ENCODE measurements at places on chromosomes 3 and 15.

GRCh38 chr15:80967451-80967850, 22.2 kb downstream of the MESD start:
- no peak for DNase-seq

GRCh38 chr3:106326941-106327695, 458.3 kb upstream of the CBLB start:
- no peak for DNase-seq

DNA sequence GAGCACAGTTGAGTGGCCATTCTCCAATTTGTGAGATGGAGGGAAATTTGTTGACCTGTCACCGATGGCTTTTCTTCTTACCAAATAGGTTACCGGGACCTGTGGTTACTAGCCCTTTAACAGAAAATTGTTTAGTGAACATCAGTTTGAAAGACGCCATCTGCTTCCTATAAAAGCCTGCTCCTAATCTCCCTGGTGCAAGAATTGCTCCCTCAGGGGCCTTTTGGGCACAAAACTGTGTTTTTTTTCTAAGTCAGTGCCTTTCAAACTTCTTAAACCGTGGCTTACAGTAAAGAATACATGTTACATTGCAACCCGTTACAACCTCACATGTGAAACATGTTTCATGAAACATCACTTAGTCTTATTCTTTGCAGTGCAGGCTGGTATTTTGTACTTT, 15.0 kb downstream of the CACNA2D3 start:
- no peak for DNase-seq

GRCh38 chr3:177982034-177982433, 554.2 kb upstream of the KCNMB2 start:
- no peak for DNase-seq
